ENCODE measurements at places on chromosomes 6 and 20.

DNA sequence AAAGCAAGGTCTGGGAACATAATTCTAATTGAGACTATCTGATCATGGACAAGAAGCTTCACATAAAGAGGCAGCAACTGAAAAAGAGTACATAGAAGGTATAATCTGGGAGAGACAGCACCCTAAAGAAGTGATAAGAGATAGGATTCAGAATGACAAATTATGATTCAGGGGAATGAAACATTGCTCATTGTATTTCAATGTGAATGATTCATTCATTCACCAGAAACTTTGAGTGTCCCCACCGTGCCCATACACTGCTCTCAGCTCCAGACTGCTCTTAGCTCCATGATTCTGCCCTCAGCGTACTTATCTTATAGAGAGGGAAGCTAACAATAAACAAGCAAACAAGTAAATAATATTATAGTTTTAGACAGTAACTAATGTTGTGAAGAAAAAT is 329.3 kb upstream of the IRAK1BP1 start:
- DNase-seq: no peak

DNA sequence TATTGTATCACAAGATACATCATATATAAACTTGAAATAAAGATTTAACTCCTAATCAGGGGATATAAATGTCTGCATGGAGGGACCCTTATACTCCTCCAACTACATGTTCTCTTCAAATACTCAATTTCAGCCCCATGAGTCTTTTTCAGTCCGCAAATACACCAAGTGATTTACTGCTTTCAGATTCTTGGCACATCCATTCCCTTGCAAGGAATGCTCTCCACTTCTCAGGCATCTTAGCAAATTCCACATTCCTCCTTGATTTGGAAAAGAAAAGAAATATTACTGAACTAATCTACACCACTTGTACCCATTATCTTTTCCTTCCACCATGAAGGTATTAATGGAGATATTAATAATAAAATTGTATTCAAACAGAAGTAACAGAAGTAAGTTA is 999.4 kb upstream of the GJE1 start:
- no peak for DNase-seq

DNA sequence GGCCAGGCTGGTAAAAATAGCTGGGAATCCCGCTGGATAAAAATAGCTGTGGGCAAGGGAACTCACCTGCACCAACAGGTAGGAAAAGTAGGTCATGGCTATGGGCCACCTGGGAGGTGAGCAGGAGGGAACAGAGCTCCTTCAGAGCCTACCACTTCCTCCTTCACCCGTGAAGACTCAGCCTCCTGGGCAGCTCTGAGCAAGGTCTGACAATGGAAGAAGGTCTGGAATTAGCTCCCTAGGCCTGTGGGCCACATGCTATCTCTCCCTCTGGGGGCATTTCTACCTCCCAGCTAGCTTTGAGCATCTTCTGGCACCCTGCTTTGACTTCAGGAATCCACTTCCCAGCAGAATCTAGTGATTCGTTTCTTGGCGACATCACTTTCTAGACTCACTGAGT is 153.9 kb downstream of the MRPL14 start:
- DNase-seq: no peak

- DNase-seq: no peak
These were observed 4.6 kb upstream of the MDGA1 start for GRCh38 chr6:37702314-37702713.

- no peak for DNase-seq
These were observed 13.4 kb downstream of the OR2B6 start for GRCh38 chr6:27970444-27970843.

DNA sequence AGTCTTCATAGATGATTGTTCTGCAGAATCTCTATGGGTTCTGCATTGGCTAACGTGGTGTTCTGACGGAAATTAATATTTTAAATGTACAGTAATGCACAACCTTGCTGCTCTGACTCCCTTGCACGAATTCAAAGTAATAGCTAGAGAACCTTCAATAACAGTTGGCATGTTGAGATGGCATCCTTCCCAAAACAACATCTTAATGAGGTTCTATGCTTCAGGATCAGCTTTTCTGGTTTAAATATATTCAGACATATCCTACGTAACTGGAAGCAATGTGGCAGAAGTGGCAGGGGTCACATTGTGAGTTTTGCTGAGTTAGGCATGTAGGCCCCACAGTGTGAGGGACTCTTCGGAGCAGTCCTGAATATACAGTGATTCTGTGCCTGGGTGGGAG is 25.7 kb downstream of the DSE start:
- DNase-seq: no peak

- DNase-seq: no peak
These were observed 38.8 kb downstream of the ELOVL5 start for GRCh38 chr6:53309901-53310300.

- DNase-seq: no peak
These were observed 273.0 kb downstream of the PKHD1 start for GRCh38 chr6:51814418-51814817.

DNA sequence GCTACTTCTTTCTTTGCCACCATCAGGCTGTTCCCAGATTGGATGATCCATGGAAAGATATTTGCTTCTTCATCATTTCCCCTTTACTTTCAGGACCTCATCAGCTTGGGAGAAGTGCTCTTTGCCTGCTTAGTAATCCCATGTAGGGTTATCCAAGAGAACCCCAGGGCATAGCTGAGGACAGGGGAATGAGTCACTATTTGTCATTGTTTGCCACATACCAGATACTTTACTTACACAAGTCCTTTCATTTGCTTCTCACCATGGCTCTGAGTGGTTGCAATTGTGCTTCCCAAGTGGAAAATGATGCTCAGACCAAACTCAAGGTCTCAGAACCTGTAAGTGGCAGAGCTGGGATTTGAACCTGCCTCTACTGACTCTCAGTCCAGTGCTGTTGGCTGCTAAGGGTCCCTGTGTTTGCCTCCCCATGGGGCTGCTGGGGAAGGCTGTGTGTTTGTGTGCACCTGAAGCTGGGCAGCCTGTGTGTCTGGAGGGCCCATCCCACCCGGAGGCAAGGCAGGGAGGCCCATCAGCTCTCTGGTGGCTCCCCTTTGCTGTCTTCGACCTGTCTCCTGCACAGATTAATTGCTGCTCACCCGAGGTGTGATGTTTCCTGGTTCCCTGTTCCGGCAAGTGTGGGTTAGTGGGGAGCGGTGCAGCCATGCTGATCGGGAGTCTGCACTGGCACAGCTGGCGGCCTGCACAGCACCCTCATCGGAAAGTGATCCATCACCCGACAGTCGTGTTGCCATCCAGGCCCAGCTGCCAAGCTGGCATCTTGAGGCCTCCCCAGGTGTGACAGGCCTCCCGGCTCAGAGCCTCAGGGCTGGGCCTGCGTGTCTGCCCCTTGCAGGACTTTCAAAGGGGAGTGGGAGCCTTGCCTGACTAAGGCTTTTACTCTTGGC is 228.8 kb downstream of the DHX35 start:
- no peak for DNase-seq

DNA sequence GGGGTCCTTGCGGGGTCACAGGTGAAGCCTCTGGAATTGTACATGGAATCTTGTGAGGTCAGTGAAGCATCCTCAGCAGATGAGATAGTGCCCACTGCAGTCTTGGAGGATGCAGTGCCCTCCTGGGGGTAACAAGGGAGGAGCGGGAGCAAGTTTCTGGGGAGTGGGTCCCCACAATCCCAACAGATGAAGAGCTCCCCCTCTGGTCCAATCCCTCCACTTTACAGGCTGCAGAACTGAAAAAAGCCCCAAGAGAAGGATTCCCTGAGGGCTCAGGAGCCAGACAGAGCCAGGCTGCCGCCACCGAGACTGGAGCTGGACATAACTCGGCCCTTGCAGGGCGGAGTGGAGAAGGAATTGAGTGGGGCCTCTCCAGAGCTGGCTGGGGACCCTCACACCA is 52.4 kb downstream of the TTI1 start:
- DNase-seq: no peak

DNA sequence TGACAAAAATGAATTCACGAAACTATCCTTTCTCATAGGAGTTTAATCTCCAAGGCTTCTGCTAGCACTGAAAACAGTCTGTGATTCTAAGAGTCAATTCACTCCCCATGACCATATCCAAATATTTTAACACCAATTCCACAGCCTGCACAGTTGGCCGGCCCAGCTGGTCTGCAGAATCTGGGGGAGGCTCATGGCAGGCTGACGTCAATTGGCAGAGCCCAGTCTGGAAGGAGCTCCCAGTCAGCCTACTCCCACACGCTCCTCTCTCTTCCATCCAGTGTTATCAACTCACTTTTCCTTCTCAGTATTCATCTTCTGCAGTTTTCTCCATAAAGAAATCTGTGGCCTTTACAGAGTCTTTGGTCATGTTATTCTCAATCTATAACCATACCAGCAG is 111.0 kb downstream of the TBXT start:
- no peak for DNase-seq

Measured in NCI-H1092 (cell line).